ENCODE measurements at places on chromosomes 16 and 17.

GRCh38 chr16:71230122-71230845, at the start of gene HYDIN:
TSS of gene HYDIN (minus strand) at chr16:71230722. CDS start at chr16:71186895, 43,827 bp downstream.
- no peak for DNase-seq

DNA sequence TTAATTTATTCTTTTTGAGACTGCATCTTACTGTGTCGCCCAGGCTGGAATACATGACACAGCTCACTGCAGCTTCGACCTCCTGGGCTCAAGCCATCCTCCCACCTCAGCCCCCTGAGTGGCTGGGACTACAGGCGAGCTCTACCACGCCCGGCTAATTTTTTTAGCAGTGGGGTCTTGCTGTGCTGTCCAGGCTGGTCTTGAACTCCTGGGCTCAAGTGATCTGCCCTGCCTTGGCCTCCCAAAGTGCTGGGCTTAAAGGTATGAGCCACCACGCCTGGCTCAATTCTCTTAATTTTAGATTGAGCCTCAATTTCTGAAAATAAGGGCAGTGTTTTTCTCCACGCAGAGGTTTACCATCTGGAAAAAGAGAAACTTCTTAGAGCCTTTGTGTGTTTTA, 41.1 kb downstream of the ZNF750 start:
- no peak for DNase-seq

GRCh38 chr16:82544378-82545160, 82.2 kb upstream of the CDH13 start:
- DNase-seq, result no peak

DNA sequence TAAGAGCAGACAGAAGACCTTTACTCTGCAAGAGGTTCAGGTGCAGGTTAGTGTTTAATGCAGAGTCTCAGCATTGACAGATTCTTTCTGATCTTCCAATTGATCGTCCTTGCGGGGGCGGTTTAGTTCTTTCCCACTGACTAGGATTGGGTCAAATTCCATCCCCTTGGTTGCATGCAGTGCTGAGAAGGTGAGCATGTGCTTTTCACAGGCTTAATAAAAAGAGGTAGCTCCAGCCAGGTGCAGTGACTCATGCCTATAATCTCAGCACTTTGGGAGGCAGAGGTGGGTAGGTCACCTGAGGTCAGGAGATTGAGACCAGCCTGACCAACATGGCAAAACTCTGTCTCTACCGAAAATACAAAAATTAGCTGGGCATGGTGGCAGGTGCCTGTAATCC, 7.5 kb upstream of the ITGAD start:
- no peak for DNase-seq

- DNase-seq, result no peak
Measured at GRCh38 chr16:31157136-31157535, 7.3 kb upstream of the PRSS36 start.

- DNase-seq, result no peak
Measured at GRCh38 chr17:56880133-56880532, 33.7 kb downstream of the TRIM25 start.

GRCh38 chr17:27089929-27090247, 204.0 kb upstream of the WSB1 start:
- no peak for DNase-seq

- no peak for DNase-seq
Measured at GRCh38 chr17:64058621-64059020, 38.2 kb upstream of the ICAM2 start.

DNA sequence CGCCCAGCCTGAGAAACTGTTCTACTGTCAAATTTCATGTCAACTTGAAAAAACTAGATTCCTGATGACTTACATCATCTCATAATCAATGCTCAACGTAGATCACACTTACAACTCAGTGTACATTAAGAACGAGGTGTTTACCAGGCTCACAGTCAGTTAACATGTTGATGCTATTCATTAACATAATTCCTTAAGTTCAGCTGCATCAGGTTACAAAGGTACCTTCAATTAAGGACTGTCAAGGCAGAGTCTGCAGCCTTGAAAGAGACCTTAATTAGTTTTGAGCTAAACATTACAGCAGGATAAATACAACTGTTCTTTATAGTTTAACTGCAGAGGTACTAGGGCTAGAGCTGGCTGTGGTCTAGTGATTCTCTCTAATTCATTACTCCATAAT, 1.9 kb downstream of the GNA13 start:
- no peak for DNase-seq

DNA sequence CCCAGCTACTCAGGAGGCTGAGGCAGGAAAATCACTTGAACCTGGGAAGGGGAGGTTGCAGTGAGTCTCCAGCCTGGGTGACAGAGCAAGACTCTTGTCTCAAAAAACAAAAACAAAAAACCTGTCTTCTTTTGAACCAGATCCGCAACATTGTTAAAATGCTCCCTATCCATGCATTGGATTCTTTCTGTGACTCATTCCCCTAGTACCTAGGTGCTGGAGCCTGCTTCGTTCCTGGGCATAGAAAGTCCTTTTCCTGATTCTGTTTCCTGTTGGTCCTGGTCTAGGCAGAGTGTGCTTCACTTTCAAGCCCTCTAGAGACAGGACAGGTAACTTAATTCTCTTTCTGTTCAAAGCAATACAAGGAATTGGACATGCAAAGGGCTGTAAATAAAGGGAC, 5.2 kb downstream of the EPN2 start:
- DNase-seq, result no peak

GRCh38 chr17:75619506-75620431, 13.5 kb upstream of the SMIM5 start:
- peak; percentile 49 for DNase-seq

DNA sequence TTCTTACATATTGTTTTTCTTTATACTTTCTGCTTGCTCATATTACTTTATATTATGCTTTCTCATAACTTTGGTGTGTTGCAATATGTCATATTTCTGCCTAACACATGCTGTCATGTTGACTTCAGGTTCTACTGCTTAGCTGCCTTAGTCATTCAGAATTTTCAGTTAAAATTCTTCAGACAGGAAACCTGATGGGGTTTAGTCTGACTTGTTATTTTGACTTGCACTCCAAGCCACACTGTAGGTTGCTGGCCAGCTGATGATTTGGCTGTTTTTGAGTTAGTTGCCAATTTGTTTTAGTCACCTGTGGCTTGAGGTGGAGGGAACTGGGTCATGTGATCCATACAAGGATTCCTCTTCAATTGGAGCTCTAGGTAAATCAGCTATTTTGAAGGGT, 315.4 kb downstream of the MAP2K6 start:
- DNase-seq, result no peak

DNA sequence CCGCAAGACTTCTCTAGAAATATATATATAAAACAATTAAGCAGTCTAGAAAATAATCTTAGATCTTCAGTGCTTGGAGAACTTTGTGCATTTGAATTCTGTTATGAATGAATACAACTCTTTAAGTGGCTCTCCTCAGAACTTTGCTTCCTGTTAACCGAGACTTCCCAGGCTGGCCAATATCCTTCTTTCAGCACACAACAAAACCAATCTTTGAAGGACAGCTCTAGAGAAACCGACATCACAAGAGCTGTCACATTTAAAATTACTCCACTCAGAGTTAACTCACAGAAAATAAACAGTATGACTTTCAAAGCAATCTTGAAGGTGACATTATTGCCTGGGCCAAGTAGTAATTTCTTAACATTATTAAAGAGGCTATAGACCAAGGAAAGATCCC, 49.7 kb upstream of the ITGA2B start:
- no peak for DNase-seq

DNA sequence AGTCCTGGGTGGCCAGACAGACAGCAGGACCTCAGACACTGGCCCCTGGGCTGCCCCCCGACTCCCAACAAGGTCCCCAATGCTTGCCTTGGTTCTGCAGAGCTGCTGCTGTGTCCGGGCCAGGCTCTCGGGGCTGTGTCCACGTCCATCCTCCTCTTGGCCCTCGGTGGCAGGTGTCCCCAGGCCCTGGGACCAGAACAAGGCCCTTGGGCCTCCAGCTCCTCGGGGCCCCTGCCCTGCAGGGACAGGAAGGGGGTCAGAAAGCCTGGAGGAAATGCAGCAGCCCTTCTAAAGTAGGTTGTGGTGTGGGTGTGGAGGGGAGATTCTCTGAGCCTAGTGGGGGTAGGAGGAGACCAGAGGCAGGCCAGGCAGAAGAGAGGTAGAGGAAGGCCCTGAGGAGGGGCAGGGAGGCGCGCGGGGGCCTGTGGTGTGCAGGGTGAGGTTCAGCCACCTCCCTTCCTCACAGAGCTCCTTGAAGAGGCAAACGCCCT, 2.5 kb upstream of the AXIN1 start:
- no peak for DNase-seq

GRCh38 chr17:28038802-28039201, 3.7 kb upstream of the NLK start:
- DNase-seq, result no peak

DNA sequence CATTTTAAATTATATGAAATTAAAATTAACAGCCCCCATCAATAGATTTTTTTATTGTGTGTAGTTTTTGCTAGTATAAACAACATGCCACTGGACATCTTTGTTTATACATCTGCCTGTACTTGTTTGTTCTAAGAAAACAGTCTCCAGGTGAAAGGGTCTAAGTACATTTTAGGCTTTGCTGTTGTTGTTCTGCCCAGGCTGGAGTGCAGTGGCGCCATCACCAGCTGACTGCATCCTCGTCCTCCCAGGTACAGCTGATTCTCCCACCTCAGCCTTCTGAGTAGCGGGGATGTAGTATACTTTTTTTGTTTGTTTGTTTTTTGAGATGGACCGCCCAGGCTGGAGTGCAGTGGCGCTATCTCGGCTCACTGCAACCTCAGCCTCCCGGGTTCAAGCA, 25.5 kb downstream of the C17orf58 start:
- no peak for DNase-seq

- no peak for DNase-seq
Measured at GRCh38 chr16:78994135-78994745, 606.3 kb downstream of the MAF start.

- DNase-seq, result no peak
Measured at GRCh38 chr17:68175416-68175815, 72.4 kb upstream of the AMZ2 start.

- DNase-seq, result no peak
Measured at GRCh38 chr17:45782889-45783592, 1.1 kb upstream of the CRHR1 start.

DNA sequence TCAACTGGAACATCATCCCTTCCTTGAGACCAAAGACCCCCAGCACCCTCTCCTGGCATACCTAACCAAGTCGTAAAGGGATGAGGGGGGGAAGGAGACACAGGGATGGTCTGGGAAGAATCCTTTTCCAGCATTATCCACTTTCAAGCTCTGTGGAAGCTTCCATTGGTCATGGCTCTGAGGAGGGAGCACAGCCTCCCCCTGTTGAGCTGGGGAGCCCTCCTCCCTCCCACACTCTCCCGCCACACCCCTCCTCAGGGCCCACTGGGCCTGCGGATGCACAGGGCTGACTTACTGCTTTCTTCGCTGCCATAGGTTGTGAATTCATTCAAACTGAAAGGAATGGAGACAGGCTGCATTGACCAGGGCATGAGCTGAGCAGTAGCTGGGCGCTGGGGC, 12.4 kb downstream of the CSF3 start:
- no peak for DNase-seq

DNA sequence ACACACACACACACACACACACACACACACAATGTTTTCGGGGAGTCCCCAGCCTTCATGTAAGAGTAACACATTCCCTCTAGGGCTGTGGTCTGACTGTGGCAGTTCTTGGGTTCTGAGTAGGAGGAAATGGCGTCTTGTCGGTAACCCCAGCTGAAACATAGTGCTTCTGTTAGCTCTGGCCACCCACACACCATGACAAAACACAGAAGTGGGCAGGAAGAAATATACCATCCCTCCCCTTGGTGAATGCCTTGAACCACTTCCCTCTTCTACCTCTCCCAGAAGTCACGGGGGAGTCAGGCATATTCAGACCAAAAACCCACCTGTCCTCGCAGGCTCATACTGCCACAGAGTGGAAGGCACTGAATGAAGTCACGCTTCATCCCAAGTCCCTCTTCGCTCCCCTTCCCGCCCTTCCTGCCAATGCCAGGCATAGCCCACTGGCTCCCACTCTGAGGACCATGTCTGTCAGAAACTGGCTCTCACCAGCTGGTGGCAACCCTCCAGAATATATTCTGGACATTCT, 11.5 kb downstream of the SLC35B1 start:
- no peak for DNase-seq

GRCh38 chr17:76872221-76872873, 4.1 kb downstream of the MGAT5B start:
- DNase-seq, result no peak

GRCh38 chr16:75114946-75115825, 1.4 kb downstream of the LDHD start:
- DNase-seq, result no peak

- DNase-seq, result no peak
Measured at GRCh38 chr17:2110436-2110835, 55.5 kb downstream of the HIC1 start.

DNA sequence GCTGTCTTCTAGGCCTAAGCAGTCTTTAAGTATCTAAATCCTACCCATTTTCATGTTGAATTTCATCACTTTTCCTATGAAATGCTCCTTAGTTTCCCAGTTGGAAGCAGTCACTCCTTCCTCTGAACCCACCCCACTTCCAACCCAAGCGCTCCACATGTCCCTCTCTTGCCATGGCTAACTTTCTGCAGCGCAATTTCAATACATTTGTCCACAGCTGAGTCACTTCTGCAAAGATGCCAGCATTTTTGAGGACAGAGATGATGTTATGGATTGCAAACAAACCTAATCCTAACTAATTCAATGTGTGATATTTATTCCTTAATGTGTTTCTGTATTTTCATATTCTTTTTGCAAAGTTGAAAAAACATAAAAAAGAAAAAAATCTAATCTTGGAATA, 71.7 kb downstream of the HLF start:
- DNase-seq, result no peak

DNA sequence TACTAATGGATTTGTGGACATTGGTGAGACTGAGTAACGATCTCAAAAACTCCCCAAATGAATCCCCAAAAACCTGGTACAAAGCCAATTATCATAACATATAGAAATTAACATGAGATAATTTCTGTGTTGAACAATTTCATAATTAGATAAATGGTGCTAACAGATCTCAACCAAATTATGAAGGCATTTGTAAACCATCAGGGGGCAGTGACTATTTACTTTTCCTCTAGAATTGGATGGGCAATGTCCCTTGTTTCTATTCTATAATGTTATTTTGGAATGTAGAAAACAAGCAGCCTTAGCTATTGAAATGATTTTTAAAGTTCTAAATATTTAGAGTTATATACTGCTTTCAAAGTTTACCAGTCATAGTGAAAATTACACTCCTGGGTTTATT, 57.8 kb downstream of the MYH10 start:
- DNase-seq, result no peak

All from cerebellar nuclear complex (tissue), 1 donor.